RPMI7951 (cell line): ENCODE measurements at places on chromosomes 11 and 22.
A peak's percentile ranks its signal among the peaks of the same experiment; 100 is the strongest.

- DNase-seq = no peak
Measured at GRCh38 chr11:10844356-10844755, 13.5 kb downstream of the ZBED5 start.

GRCh38 chr11:116276051-116277044, 496.4 kb downstream of the BUD13 start:
- peak; percentile 35 for DNase-seq

- no peak for DNase-seq
Measured at GRCh38 chr22:19525116-19525660, 978 bp upstream of the CLDN5 start.

DNA sequence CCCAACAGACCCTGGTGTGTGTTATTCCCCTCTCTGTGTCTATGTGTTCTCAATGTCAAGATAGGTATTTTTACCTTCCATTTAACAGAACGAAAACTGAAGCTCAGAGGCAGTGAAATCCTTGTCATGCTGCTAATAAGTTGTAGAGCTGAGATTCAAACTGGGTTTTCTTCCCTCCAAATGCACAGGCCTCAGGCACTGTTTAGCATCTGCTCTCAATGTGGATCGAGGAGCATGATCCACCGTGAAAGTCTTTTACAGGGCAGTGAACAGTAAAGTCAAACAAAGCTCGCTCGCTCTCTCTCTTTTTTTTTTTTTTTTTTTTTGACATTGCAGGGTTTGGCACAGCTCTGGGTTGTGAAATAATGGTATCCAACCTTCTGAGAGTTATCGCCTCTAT, 401.0 kb upstream of the SYN3 start:
- DNase-seq = no peak

- no peak for DNase-seq
Measured at GRCh38 chr22:39434243-39434653, 22.6 kb upstream of the MGAT3 start.

DNA sequence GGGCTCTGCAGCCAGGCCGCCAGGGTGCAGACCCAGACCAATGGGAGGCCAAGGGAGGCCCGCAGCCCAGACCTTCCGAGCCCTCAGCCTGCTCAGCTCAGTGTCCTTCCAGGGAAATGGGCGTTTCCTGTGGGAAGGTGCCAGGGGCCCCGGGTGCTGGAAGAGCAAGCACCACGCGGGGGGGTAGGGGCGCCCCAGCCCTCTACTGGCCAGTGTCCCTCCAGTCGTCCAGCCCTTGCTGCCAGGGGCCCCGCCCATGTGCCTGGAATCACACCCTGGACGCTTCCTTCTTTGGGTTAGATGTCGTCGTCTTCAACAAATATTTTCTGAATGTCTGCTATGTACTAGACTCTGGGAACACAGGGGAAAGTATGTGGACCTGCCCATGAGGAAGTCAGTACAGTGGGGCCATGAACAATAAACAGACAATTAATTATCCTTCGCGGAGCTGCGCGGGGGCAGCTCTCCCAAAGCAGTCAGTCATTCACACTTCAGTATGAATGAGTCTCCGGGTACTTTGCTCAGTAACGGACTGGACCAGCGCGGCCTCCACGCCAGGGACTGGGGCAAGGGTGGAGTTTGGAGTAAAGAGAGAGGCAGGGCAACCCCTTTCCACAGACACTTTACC, 60.2 kb downstream of the CDKN1C start:
- no peak for DNase-seq

DNA sequence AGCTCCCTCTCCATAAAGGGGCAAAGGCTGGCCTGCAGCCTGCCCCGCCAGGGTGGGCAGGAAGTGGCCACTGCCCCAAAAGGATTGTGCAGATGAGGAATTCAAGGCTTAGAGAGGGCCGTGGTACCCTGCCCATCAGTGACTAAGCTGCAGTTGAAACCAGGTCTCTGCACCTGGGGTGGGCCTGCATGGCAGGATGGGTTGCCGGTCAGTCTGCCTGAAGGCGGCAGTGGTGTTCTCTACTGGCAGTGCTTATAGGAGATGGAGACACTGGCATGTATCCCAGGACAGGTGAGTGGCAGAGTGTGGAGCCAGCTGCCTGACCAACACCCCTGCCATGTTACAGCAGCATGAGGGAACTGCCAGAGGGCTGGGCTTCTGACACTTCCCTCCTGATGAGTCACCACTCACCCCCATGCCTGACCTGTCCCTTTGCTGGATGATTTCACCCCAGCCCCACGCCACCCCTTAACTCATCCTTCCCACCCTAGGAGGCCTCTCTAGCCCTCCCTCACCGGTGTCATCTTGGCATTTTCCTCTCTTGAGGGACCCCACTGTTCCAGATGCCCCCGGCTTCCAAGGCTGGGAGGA, 70.2 kb upstream of the LMO1 start:
- DNase-seq = peak; percentile 24

DNA sequence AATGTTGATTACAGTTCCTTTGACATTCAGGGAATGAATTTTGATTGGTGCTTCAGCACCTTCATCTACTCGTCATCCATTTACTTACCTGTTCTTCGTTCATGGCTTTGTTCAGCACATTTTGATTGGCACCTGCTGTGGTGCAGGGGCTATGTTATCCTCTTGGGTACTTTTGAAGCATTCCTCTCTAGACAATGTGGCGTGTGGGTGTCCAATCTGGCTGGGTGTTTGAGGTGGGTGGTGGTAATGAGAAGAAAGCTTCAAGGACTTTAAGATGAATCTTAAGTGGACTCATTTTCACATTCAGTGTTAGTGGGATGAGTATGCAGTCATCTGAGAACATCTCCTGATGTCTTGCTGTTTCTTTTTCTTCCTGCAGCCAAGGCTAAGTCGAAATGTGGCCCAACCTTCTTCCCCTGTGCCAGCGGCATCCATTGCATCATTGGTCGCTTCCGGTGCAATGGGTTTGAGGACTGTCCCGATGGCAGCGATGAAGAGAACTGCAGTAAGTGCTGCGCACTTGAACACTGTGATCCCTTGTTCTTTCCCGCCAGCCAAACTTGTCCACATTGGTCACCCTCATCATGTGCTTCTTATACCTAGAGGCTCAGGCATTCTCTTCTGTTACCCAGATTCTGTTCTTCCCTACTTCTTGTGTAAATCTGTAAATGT, 137.5 kb downstream of the LDLRAD3 start:
- DNase-seq = no peak

GRCh38 chr11:106794058-106794457, 224.2 kb downstream of the GUCY1A2 start:
- no peak for DNase-seq

GRCh38 chr22:27747396-27748221, 53.9 kb downstream of the MN1 start:
- DNase-seq = no peak

DNA sequence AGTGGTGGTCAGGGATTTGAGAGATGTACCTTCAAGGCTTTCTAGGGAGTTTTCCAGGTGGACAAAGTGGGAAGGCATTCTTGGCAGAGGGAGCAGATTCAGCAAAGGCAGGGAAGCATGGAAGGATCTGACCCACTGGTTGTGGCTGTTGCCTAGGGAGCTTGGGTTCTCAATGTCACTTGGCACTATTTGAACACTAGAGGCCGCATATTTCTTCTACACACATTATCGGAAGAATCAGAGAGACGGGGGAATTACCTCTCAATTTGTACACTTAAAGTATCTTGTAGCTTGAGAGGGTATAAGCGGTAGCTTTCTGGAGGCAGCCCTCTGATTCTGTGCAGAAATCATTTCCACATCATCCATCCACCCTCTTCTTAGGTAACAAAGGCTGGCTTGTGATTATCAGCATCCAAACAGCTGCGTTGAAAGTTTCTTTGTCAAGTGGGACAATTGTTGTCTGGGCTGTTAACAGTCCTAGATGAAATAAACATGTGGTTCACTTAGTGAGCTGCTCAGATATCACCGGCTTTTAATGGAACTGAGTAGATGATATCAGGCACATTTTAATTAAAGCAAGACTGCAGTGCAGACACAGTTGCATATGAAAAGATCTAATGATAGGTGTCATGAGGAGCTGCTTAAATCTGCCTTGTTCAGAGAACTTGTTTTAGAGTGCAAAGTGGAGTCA, 2.6 kb downstream of the NELL1 start:
- DNase-seq = peak; percentile 8

DNA sequence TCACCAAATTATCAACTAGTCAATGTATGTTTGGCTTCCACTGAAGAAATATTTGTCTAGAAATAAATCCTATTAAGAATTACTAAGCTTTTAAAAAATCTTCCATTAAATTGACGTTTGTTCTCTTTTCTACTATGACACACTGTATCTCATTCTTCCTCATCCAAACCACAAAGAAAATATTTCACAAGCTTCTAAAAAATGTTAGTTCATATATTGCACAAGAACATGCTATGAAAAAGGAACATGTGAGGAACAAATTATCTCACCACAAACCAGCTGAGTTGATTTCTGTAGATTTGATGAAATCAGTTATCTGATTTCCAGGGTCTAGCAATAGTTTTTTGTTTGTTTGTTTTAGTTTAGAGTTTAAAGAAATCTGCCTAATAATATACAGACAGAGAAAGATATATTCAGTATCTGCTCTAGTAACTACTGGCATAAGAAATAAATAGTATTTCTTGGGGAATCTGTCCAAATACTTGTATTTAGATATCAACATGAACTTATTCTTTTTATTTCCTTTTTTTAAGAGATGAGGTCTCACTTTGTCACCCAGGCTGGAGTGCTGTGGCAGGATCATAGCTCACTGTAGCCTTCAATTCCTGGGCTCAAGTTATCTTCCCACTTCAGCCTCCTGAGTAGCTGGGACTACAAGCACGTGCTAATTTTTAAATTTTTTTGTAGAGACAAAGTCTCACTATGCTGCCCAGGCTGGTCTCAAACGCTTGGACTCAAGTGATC, 161.7 kb downstream of the ATG16L2 start:
- peak; percentile 67 for DNase-seq

- DNase-seq = peak; percentile 87
Measured at GRCh38 chr11:355581-356458, 13.5 kb upstream of the B4GALNT4 start.

GRCh38 chr11:102118937-102119336, 8.7 kb downstream of the YAP1 start:
- DNase-seq = no peak

DNA sequence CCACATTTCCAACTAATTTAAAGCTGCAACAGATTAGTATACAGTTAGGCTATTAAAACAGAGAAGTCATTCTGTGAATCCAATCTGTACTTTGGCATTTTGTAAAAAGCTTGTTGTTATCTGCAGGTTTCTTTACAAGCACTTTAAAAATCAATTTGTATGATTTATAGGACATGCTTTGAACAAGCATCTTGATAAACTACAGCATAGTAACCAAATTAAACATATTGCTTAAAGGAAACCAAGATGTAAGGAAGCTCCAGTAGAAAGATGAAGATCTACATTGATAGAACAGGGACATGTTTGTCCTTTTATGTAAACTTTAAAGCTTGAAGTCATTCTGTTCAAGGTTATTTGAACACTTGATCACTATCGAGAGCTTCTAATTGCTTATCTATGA, 498.3 kb upstream of the CCDC90B start:
- no peak for DNase-seq

DNA sequence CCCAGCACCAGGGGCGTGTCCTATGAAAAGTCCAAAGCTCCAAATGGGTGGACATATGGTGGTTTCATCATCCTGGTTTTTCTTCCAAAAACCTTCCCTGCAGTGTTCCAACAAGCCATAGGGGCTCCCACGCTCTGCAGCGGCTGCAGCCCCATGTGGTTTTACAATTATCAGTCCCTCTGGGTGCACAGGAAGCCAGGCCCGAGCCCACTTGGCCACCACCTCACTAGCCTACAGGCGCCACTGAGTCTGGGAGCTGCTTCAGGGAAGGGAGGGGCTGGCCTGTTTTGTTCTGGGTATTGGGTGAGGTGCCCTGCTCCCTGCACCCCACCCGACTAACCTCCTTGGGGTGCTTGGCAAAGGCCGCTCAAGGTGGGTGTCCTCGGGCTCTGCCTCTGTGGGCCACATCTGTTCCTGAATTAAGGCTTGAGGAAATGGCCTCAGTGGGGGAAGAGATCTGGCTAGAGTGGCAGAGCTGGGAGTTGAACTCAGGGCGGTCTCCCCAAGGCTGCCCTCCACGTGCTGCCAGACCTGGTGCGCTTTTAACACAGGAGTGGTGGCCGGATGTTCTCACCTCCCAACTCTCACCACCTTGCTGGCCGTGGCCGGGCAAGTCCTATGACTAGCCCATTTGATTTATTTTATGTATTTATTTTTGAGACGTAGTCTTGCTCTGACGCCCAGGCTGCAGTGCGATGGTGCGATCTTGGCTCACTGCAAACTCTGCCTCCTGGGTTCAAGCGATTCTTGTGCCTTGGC, 5.3 kb upstream of the CDC42BPG start:
- no peak for DNase-seq

- DNase-seq = no peak
Measured at GRCh38 chr11:118699506-118700220, 20.2 kb upstream of the TREH start.

- no peak for DNase-seq
Measured at GRCh38 chr11:14969901-14970323, 2.2 kb downstream of the CALCA start.

- no peak for DNase-seq
Measured at GRCh38 chr11:3992964-3993363, 101.6 kb upstream of the RRM1 start.

DNA sequence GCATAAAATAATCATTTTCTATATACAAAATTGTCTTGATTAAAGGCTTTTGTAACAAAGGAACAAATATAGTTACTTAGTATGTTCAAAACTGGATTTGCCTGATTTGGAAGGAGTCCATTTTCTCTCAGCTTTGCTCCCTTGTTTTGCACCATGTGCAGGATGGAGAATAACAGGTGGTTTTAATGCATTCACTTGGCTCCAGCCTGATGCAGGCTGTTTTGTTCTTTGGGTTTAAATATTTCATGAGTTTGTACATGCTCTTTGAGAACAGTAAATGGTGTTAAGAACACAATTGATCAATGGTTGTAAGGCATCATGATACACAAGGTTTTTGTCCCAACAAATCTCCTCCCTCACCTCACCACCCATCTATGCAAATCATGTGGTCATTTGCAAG, 886.9 kb upstream of the CCDC90B start:
- no peak for DNase-seq

GRCh38 chr22:44709881-44710392, 7.9 kb downstream of the PRR5 start:
- DNase-seq = no peak

DNA sequence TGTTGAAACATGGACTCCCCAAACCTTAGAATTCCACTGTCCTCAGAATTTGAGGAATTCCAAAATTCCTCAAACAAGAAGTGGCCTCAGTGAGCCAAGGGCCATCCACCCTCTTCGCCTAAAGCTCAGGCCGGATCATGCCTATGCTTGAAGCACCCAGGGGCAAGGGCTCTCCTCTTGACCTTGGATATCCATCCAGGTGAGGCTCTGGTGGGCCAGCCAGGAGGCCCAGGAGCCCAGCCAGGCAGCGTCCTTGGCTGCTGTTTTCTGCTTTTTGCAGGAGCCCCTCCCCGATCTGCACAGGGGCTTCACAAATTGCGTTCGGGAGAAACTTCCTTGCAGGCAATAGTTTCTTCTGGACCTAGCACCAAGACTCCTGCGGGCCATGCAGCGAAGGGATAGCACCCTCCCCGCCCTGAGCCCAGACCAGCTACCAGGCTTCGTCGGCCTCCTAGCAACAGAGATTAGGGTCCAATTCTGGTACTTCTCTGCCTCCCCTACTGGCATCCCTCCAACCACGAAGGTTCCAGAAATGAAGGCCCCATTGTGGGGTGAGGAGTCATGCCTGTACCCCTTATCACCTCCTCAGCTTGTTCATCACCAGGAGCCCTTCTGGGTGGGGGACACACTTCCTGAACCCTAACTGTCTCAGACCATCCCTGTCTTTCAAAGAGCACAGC, 2.0 kb downstream of the PHLDA2 start:
- no peak for DNase-seq
